Stimulated activated CD8-positive, alpha-beta memory T cell treated with anti-CD3 and anti-CD28 coated beads, Interleukin-15, amount 100 ng/mL, for 24 hours (primary cell): ENCODE measurements at places on chromosomes 7 and 10.
A peak's percentile ranks its signal among the peaks of the same experiment; 100 is the strongest.

GRCh38 chr10:104250371-104250770, 4.3 kb upstream of the GSTO1 start:
- DNase-seq, result no peak

- no peak for DNase-seq
Measured at GRCh38 chr10:122083478-122084025, 94.6 kb downstream of the TACC2 start.

DNA sequence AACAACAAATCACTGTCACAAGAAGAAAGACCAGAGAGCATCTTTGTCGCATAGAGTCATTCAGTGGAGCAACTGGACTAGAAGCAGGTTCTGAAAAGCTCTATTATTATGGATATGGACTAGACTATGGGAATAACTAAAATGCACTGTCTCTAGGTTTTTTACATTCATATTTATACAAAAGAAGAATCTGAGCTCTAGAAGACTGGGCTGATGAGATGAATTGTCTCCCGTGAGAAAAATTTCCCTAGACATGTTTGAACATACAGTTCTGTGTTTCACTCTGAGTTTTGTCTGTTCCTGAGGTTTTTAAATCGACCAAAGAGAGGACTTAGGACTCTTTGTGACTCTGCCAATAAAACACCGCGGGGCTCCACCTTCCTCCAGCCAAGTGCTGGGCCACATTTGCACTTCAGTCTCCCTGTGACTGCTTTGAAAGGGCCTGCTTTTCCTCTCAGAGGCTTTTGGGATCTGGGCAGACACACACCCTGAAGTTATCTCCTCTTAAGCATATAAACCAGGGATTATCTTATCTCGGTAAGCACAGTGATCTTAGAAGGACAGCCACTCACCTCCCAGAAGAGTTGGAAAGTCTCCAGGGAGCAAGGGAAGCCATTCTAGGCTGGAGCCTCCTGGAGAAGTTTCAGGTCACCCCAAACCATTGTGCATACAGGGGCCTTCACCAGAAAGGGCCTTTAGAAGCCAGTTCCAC, 101.0 kb upstream of the JCAD start:
- no peak for DNase-seq

- no peak for DNase-seq
Measured at GRCh38 chr7:80088705-80089104, 45.9 kb upstream of the GNAI1 start.

GRCh38 chr7:99699946-99700345, 20.1 kb upstream of the CYP3A5 start:
- DNase-seq, result no peak

GRCh38 chr10:97292097-97292861, at the start of gene ARHGAP19:
Gene ARHGAP19 (minus strand): TSS chr10:97292637. CDS start chr10:97292627, 10 bp downstream.
- peak; percentile 54 for DNase-seq

DNA sequence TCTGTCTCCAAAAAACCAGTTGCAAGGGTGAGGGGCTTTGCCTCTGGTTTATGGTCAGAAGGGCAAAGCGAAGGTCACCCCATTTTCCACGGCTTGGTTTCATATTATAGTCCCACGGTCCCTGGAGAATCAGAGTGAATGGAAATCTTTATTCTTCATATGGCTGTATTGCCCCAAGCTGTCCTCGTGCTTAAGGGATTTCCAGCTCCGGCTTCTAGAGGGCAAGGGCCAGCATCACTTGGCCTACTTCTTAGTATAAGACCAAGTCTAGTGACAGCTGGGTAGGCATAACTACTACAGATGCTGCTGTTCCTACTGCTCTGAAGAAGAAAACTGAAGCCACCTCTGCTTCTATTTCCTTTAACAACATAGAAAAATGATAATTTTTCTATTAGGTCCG, 63.2 kb downstream of the PARP12 start:
- DNase-seq, result no peak

DNA sequence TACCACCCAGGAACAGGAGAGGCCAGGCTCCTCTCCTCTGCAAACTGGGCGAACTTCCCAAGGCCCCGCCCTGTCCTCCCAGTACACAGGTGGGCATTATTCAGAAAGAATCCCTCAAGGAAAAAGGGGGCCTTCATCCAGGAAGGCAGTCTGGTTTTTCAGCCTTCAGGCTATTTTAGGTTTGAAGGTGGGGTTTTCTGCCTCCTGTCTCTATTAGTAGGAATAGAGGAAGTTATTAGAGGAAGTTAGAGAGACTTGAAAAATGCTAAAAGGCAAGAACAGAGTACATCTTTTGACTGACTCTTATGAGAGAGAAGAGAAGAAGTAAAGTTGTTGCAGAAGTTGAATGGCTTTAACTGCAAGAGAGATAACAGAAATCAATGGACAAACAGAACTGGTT, 250.9 kb upstream of the SORCS1 start:
- no peak for DNase-seq

GRCh38 chr7:66604198-66604597, 24.5 kb upstream of the KCTD7 start:
- no peak for DNase-seq

- no peak for DNase-seq
Measured at GRCh38 chr10:93123766-93124165, 50.1 kb downstream of the CYP26A1 start.

GRCh38 chr10:36185097-36185496, 543.0 kb upstream of the FZD8 start:
- no peak for DNase-seq

GRCh38 chr10:92849234-92849525, 860 bp downstream of the EXOC6 start:
- no peak for DNase-seq

GRCh38 chr7:116574025-116574822, 49.4 kb downstream of the CAV1 start:
- DNase-seq, result no peak

GRCh38 chr7:9124320-9124719, 690.9 kb downstream of the NXPH1 start:
- no peak for DNase-seq

DNA sequence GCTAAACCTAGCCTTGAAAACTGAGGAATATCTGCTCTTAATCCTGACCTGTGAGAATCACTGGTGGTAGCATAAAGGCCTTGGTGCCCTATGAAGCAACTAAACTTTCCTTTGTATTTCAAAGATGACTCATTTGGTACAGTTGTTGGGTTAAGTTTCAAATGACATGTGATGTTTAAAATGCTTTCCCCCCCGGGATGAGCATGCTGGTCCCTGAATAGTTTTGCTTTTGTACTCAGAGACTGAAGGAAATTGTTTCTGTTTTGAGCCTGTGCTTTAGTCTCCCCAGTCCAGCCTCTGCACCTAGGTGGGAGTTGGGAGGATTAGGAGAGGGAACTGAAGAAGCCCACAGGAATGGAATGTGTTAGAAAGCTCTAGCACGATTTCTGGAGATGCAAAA, 258.9 kb upstream of the NPY start:
- DNase-seq, result no peak

GRCh38 chr10:20256969-20257368, 440.7 kb downstream of the PLXDC2 start:
- no peak for DNase-seq

DNA sequence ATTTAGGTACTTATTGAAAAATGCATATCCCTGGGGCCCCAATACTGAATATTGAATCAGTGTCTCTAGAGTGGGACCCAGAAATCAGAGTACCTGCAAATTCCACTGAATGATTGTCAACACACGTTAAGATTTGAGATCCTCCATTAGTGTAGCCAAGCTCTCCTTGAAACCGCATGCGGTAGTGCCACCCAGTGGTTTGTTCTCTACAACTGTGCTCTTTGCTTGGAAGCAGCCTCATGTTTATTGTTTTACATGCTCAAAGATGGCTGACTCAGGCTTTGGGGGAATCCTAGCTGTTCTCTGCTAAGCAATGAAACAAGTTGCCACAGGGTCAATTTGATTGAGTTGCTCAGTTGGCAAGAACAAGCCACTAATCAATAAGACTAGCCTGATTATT, 340.2 kb upstream of the CELF2 start:
- no peak for DNase-seq

GRCh38 chr10:81367132-81367531, 507.9 kb upstream of the NRG3 start:
- DNase-seq, result no peak

GRCh38 chr7:44277851-44278250, 47.5 kb downstream of the CAMK2B start:
- DNase-seq, result no peak

DNA sequence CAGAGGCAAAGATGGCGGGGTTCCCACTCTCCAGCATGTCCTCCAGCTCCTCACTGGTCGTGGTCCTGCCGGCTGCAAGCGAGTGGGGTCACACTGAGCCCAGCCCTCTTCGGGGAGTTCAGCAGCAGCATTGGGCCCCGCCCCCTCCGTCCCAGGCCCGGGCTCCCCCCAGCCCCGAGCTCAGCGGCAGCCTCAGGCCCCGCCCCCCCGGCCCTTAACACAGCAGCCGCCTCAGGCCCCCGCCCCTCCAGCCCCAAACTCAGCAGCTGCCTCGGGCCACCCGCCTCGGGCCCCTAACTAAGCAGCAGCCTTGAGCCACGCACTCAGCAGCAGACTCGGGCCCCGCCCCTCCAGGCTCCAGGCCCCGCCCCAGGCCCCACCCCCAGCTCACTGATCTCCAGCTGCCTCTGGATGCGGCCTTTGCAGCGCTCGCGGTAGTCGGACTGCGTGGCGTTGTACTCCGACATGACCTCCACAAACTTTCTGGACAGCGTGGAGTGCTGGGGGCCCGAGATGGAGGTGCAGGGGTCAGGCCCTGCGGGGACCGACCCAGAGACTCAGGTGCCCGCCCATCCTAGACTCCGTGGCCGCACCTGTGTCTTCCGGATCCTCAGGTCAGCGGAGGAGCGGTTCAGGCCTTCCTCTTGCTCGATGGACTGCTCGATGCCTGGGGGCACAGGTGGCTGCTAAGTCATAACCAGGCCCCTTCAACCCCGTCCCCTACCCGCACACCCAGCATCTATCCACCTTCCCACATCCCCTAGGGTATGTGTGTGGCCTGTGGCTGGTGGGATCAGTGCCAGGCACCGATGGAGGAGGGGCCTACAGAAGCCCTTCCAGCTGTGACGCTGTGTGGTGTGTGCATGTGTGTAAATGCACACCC, 15.5 kb downstream of the STX1A start:
- DNase-seq, result no peak

DNA sequence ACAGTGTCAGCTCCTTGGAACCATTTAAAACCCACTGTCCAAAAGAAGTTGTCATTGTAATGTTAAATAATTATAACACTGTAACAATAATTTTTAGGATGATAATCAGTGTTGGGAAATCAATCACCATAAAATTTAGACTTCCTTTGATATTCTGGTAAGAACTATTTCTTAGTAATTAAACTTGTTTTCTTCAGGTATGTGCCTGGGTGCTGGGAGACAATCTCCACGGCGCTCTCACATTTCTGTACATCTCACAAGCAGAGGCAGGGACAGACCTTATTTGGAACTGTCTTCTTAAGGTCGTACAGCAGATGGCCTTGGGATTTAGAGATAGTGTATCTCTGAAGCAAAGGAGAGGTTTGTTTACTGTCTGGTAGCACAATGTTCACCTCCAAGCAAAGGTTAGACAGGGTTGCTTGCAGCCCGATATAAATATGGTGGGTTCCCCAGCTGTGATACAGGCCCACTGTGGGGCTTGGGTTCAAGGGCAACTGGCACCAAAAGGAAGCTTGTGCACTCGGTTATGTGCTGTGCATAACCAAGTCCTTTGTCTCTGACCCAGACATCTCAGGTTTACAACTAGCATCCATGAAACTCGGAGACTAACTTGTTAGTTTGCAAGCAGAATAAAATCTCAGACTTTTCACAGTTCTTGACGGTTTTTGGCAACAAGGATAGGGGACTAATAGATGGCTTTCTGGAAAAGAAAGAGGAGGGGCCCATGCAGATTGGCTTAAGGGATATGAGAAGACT, 125.5 kb downstream of the RNF32 start:
- DNase-seq, result no peak

- no peak for DNase-seq
Measured at GRCh38 chr10:45000138-45000751, 478 bp upstream of the ZNF22 start.

DNA sequence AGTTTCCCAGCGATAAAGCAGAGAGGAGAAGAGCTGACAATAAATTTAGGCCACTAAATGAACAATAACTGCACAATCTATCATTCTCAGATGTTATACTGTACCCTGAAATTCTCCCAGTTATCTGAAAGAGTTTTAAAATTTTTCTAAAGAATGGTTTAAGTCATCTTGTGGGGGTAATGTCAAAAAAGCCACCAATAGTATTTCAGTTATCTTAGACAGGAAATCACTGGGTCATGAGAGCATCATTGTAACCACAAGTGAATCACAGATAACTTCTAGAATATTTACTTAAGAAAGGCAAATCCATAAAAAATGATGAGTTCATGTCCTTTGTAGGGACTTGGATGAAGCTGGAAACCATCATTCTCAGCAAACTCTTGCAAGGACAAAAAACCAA, 147.1 kb downstream of the DNAJB9 start:
- DNase-seq, result no peak

GRCh38 chr7:18341756-18342155, 153.8 kb upstream of the HDAC9 start:
- no peak for DNase-seq

GRCh38 chr10:13956826-13957225, 370.1 kb downstream of the PRPF18 start:
- no peak for DNase-seq

DNA sequence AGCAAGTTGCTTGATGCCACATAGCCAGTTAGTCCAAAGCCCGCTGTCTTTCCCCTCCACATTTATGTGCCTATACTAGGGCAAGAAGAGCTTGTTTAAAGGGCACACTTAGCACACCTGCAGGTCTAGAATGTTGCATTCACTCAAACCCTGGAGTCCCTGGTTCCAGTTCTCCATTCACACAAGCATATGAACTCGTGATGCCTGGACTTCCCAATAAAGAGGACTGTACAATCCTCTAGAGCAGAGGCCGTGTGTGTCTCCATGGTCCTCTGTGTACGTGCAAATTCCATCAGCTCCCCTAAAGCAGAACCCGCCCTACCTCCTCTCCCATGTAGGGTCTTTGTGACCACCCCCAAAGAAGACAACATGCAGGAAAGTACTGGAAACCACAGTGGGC, 3.0 kb upstream of the SH3PXD2A start:
- DNase-seq, result no peak

- no peak for DNase-seq
Measured at GRCh38 chr10:78543749-78544362, 510.2 kb downstream of the RPS24 start.

GRCh38 chr10:86291616-86292340, 74.8 kb downstream of the GRID1 start:
- no peak for DNase-seq

- DNase-seq, result no peak
Measured at GRCh38 chr7:1811850-1812508, 141.9 kb downstream of the ELFN1 start.

- DNase-seq, result no peak
Measured at GRCh38 chr7:70674571-70675010, 457.4 kb upstream of the GALNT17 start.

- DNase-seq, result no peak
Measured at GRCh38 chr7:51311166-51311565, 5.4 kb downstream of the COBL start.
